ENCODE measurements at places on chromosomes 6 and 20.
A peak's percentile ranks its signal among the peaks of the same experiment; 100 is the strongest.

DNA sequence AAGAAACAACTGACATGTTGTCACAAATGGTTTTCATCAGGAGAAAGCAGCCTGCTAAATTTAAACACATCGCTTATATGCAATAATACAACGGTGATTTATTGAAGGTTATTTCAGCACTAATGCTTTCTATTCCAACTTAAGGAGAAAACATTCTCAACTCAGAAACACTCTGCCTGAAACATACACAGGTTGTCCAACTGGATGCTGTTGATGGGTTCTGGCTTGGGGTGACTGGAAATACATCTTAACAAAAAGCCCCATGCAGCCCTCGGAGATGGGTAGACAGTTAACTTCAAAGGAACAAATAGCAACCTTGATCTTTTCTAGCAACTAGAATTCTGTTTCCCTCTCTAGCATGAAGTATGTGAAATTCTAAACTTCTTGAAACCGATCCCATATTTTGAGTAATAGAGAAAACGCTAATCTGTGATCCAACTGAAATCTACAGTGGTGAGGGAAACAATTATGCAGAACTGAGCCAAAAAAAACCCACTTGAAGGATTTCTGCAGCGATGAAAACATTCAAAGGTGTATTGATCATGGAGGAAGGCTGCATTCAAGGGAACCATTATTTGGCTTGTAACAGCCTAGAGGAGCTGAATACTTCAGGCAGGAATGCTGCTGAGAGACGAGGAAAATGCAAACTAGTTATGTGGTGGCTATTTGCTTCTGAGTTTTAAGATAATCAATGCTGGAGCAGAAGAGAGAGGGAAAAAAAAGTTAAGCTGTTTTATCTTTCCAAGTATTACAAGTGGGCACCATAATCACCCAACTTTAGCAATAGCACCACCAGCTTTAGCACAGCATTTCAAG is 6.9 kb downstream of the ZMYND8 start:
- no peak for DNase-seq

DNA sequence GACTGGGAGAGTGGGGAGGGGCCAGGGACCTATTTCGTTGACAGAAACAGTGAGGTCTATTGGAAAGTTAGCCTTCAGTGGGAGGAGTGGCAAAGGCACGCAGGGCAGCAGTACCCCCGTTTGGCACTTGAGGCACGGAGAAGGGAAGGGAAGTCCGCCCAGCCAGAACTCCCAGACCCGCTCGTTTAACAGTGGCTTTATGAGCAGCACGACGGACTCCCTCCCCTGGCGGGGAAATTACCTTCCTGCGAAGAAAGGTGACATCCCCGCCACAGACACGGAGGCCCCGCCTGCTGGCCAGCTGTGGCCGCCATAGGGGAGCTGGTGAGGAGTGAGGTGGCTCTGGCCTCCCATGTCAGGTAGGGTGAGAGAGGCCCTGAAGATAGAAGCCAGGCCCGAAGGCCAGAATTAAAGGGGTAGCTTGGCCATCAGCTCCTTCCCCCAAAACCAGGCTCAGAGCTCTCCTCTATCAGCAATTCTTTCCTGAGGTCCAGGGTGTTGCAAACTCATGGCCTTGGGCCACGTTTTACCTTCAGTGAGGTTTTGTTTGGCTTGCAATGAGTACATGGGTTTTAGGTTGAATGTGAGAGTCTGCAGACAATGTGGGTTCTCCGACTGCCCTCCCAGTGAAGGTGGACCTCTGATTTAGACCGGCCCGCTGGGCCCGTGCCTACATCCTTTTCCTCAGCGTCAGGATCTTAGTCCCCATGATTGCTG is 123.7 kb downstream of the MRPL14 start:
- no peak for DNase-seq

- no peak for DNase-seq
Observed at GRCh38 chr20:63089051-63089907, 82.5 kb upstream of the BHLHE23 start.

- no peak for DNase-seq
Observed at GRCh38 chr20:25117990-25118389, 36.0 kb upstream of the VSX1 start.

DNA sequence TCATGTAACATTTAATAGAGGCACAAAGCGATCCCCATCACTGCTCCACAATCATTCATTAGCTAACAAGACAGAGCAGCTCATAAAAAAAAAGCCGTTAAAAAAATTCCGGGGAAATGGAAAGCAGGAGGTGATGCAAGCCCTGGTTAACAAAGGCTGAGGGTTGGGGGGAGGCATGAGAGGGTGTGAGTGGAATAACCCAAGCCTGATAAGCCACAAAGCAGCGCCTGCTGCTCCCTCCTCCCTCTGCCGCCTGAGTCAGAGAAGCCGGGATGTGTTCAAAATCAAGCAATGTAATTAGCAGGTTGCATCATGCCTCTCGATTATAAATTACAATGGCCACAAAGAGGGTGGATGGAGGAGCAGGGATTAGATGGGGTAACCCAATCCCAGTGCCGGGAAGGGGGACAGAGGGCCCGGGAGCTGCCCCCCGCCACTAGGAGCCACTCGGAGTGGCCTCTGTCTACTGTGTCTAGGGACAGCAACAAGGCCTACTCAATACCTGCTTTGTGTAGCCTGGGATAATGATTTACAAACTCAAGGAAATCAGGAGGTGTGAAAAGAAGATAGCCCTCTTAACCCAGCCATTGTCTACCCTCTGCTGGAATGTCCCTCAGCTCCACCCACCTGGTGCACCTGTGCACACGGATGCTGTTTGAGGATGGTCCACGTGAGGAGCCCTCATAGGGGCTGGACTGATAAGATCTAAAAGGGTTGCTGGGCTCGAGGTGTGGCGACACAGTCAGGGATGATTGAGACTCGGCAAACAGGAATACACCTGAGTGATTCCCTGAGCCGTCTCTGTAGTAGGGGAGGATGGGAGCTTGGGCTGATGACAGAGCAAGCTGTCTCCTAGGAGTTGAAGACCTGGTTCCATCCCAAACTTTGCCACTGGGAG is 156.9 kb downstream of the VEGFA start:
- DNase-seq, result peak; percentile 54

GRCh38 chr6:44788387-44788981 is 401.0 kb downstream of the CDC5L start:
- no peak for DNase-seq

DNA sequence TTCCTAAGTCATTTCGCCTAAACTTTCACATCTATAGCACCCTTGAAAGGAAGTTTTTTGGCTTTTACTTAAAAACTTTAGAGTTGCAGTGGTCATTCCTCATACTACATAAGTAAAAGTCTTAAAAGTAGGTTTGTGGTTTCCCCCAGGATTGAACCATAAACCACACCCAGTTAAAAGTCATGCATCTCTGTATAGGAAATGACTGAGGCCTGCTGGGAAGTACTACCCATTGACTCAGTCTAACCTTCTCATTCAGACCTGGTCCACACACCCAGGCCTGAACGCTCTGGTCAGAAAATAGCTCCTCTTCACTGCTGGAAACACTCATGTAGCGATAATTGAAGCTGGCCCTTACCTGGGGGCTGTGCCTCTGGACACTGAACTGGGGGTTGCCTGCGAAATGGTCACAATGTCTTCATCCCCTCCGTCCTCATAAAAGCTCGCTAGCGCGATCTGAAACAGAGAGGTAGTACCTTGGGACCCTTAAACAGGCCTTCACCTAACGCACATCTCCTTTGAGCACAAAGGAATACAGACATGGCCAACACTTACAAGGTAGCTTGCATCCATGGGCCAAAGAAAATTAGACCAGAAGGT is 2.6 kb downstream of the NSFL1C start:
- DNase-seq, result no peak

- DNase-seq, result no peak
Observed at GRCh38 chr20:5260889-5261288, 55.9 kb downstream of the PROKR2 start.

- peak; percentile 16 for DNase-seq
Observed at GRCh38 chr6:72466971-72467566, 154.8 kb upstream of the KCNQ5 start.

Data from NCI-H1417 (cell line).